ENCODE measurements at places on chromosomes 7 and 10. TPM values are rescaled to one million over a fixed set of nuclear protein-coding genes. Genes with fewer than 3 reads are reported as not detected.

Gene PPA1
- total RNA-seq: 90.5 TPM

DNA sequence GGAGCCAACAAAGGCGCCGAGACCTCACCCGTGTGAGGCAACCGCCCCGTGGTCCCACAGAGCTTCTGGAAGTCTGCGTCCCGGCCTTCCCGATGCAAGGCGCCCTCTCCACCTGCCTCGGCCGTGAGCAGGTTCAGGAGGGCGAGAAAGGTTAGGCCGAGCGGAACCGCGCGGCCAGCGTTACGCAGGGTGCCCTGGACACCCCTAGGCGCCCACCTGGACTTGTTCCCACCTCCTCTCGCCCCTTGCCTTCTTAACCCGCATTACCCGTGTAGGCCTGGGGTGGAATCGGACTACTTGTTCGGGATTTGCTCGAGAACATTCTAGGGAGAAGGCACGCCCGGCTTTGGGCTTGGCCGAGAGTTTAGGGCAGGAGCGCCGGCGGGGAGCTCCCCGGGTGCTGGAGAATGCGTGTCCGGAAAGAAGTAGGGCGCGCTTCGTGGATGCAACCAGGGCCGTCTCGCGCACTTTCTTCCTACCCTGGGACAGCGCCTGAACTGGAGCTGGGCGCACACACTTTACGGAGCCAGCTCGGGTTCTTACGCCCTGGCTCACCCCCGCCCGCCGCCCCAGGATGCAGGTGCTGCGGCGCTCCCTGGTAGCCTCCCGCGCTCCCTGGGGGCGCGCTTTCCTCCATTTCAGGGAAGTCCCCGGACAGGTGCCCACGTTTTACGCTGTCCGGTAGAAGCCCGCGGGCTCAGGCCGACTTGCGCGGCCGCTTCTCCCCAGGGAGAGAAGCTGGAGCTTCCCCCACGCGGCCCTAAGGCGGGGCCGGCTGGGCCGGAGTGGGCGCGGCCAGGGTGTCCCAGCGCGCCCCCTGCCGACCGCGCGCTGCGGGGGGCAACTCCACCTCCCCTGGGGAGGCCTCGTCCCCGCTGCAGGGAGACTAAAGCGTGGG lies 74.5 kb downstream of the INSIG1 start:
- H3K36me3 ChIP-seq: no peaks in the 10 kb centered on the region
- H3K4me1 ChIP-seq: peaks cover 40% of the 10 kb centered on the region
- DNase-seq: no peak

Gene TMEM270
- not detected for total RNA-seq

- no peaks in the 10 kb centered on the region for H3K4me1 ChIP-seq
- H3K4me3 ChIP-seq: no peak overlapping the region
- no peaks in the 10 kb centered on the region for H3K36me3 ChIP-seq
These were observed 639.0 kb downstream of the REEP3 start for GRCh38 chr10:64159910-64160872.

GRCh38 chr7:110050785-110051184 lies 1040.1 kb upstream of the LRRN3 start:
- no peak for DNase-seq

Gene SKIDA1
- total RNA-seq: 1.2 TPM

Gene OR2A12
- not detected for total RNA-seq

Gene ADIRF
- total RNA-seq: 119 TPM

DNA sequence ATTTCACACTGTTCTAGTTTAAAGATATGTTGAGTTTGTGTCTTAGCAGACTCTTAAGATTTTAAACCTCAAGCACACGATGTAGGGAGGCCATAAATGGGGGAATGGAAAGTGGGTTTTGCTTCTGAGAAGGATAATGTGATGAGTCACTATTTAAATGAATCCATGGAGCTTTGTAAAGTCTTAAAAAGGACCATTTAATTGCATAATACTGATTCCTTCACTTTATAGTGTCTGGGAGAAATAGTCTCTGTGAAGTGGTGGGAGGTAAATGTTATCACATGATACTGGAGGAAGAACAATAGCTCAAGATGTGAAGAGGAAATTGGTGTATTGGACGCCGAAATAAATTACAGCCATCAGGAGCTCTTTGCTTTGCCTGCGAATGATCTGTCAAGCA lies 84.0 kb upstream of the MYO3A start:
- no peak overlapping the region for H3K27ac ChIP-seq
- no peaks in the 10 kb centered on the region for H3K27me3 ChIP-seq
- no peaks in the 10 kb centered on the region for H3K4me1 ChIP-seq

Gene GPRIN2
- total RNA-seq: not detected

GRCh38 chr10:69847883-69848282 lies 46.2 kb downstream of the COL13A1 start:
- no peaks in the 10 kb centered on the region for H3K36me3 ChIP-seq
- H3K4me3 ChIP-seq: no peak overlapping the region
- no peak for DNase-seq
- H3K27me3 ChIP-seq: no peaks in the 10 kb centered on the region

GRCh38 chr10:113447278-113447677 lies 105.6 kb upstream of the HABP2 start:
- H3K36me3 ChIP-seq: no peaks in the 10 kb centered on the region
- H3K4me1 ChIP-seq: no peaks in the 10 kb centered on the region
- no peak overlapping the region for H3K4me3 ChIP-seq
- no peaks in the 10 kb centered on the region for H3K27me3 ChIP-seq
- no peak overlapping the region for H3K27ac ChIP-seq

DNA sequence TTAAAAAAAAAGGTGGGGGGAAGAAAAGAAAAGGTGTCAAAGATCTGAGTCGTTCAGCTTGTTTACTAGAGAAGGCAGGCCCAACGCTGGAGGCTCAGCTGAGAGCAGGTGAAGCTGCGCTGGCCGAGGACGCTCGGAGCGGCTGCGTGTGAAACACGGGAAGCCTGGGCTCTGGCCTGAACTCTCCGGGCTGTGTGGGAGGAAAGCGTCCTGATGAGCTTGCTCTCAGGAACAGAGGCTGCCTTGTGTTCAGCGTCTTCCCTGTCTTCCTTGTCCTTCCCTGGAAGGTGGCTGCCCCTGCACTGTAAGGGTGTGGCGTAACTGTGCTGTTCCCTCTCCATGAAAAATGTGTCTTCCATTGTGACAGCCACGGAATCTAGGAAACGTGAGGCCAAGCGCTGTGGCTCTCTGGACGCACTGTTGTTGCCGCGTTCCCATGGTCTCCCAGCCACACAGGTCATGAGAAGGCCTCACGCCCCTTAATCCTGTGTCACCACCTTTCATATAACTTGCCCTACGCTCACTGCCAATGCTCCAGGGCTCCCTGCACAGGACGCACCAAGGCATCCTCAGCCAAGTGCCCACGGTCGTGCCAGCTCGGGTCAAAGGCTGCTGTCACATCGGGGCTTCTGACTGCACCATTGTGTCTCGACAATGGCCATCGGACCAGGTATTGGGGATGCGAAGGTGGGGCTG lies 15.8 kb downstream of the IL15RA start:
- H3K27ac ChIP-seq: no peak overlapping the region
- peaks cover 42% of the 10 kb centered on the region for H3K36me3 ChIP-seq
- H3K27me3 ChIP-seq: no peaks in the 10 kb centered on the region
- DNase-seq: no peak

- H3K4me1 ChIP-seq: peaks cover 33% of the 10 kb centered on the region
- no peak overlapping the region for H3K4me3 ChIP-seq
- no peak for DNase-seq
These were observed 22.2 kb downstream of the ARHGAP21 start for GRCh38 chr10:24701447-24701846.

DNA sequence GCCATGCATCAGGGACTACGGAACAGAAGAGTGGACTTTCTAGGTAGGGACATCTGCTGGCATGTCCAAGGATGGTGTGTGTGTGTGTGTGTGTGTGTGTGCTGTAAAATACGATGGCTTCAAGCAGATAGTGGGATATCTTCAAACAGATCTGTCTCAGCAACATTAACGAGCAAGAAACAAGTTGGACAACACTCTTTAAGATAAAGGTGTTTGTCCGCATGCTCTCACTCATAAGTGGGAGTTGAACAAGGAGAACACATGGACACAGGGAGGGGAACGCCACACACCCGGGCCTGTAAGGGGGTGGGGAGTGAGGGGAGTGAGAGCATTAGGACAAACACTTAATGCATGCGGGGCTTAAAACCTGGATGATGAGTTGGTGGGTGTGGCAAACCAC lies 89.8 kb upstream of the AKR1E2 start:
- no peak for DNase-seq
- H3K4me3 ChIP-seq: no peak overlapping the region
- H3K4me1 ChIP-seq: peaks cover 3% of the 10 kb centered on the region
- H3K36me3 ChIP-seq: no peaks in the 10 kb centered on the region
- H3K27me3 ChIP-seq: no peaks in the 10 kb centered on the region
- H3K27ac ChIP-seq: no peak overlapping the region

DNA sequence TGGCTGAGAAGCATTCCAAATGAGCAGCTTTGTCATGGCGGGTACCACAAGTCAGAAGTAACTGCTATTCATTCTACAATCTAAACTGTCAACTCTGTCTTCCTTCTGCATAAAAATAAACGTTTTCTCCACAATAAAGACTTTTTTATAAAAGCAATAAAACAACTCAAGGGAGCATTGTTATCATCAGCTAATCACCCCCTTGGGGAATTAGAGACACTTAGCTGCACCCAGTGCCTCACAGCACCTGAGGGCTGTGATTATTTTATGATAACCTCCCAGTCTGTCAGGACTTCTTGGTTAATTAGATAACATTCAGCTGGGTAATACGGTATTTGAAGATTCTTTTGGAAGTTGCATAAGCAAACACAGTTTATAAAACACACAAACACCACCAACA lies 155.6 kb downstream of the PPP1R3A start:
- H3K36me3 ChIP-seq: no peaks in the 10 kb centered on the region
- no peak overlapping the region for H3K4me3 ChIP-seq
- DNase-seq: no peak
- H3K27ac ChIP-seq: no peak overlapping the region

Gene LIPM
- not detected for total RNA-seq

Gene MMD2
- total RNA-seq: not detected

Gene PAX2
- not detected for total RNA-seq

DNA sequence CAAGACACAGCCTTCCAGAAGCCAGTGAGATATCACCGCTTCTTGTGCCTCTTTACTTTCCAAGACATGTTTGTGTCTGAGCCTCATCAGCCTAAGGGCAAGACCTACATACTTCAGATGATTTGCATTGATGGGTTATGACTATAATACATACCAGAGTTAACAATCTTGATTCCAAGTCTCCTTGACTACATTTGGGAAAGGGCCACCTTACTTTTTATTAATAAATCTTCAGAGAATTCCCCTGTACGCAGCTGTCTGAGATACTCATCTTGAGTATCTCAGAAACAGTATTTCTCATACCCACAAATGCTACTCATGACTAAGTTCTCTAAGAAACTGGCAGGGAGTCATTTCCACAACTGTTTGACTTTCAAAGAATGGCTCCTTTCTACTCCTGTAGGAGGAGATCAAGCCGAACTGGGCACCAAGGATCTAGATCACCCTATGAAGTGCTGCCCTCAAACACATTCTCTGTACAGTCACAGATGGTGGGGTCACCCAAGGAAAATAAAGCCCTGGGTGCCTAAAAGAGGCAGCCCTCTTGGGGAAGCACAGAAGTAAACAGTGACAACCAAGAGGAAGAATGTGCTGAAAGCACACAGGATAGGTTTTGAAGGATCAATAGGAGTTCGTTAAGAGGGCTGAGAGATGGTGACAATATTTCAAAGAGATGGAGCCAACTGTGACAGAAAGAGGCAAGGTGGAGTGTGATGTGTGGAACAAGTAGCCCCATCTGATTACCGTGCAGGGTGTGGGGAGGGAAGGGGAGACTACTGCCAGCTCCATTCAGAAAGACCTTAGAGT lies 138.9 kb downstream of the JAZF1 start:
- H3K36me3 ChIP-seq: no peaks in the 10 kb centered on the region
- H3K4me1 ChIP-seq: peaks cover 31% of the 10 kb centered on the region
- no peak overlapping the region for H3K4me3 ChIP-seq
- no peaks in the 10 kb centered on the region for H3K27me3 ChIP-seq
- no peak for DNase-seq
- H3K27ac ChIP-seq: no peak overlapping the region

Gene MKX
- total RNA-seq: 19.2 TPM

Gene GNGT1
- total RNA-seq: not detected

Gene FGFR2
- 74.0 TPM for total RNA-seq

DNA sequence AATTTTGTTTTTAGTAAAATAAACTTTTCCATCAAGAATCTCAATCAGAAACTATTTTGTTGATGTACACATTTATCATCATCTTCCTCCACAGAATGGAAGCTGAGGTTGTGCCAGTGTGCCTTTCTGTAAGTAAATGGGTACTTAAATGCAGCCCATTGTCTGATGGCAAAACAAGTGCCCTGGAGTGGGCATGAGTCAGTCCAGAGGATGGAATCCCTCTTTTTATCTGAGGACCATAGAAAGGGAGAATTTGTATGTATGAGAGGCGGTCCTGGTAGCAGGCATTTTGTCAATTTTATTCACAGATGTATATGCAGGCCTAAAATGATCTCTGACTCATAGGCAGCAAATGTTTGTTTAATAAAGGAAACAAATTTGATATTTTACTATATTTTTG lies 102.1 kb upstream of the MAGI2 start:
- no peaks in the 10 kb centered on the region for H3K36me3 ChIP-seq
- H3K4me1 ChIP-seq: no peaks in the 10 kb centered on the region
- no peak for DNase-seq
- no peak overlapping the region for H3K27ac ChIP-seq
- no peak overlapping the region for H3K4me3 ChIP-seq
